ENCODE measurements at places on chromosomes 12 and 14. TPM values are rescaled to one million over a fixed set of nuclear protein-coding genes. Genes with fewer than 3 reads are reported as not detected.

GLIPR1 gene
- polyA plus RNA-seq, result 14.1 TPM

HCAR3 gene
- polyA plus RNA-seq, result 0.82 TPM

GRCh38 chr12:92673756-92674155, 29.0 kb upstream of the PLEKHG7 start:
- H3K27me3 ChIP-seq, result no peaks in the 10 kb centered on the region
- no peaks in the 10 kb centered on the region for H3K4me1 ChIP-seq

DNA sequence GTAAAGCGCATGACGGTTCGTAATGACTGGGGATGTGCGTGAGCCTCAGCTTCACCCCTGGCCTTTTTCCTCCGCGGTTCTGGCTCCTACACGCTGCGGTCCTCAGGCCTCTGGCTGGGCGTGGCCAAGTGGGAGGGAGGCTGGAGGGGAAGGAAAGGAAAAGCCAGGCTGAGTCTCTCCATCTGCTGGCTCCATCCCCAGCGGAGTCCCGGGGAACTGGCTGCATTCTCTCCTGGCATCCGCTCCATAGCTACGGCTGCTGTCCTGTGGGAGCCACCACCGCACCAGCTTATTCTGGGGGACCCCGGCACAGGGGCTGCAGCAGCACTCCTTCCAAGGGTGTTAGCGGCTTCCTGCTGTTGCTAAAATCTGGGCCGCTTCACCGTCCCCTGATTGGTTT, 68.2 kb upstream of the SLC24A4 start:
- peak; percentile 19 for DNase-seq
- peaks cover 49% of the 10 kb centered on the region for H3K27me3 ChIP-seq
- H3K27ac ChIP-seq, result no peak overlapping the region
- no peak overlapping the region for H3K4me3 ChIP-seq
